Urinary bladder (tissue), 4 donors: ENCODE measurements at places on chromosomes 2 and 18. TPM values are rescaled to one million over a fixed set of nuclear protein-coding genes. Genes with fewer than 3 reads are reported as not detected.

DNA sequence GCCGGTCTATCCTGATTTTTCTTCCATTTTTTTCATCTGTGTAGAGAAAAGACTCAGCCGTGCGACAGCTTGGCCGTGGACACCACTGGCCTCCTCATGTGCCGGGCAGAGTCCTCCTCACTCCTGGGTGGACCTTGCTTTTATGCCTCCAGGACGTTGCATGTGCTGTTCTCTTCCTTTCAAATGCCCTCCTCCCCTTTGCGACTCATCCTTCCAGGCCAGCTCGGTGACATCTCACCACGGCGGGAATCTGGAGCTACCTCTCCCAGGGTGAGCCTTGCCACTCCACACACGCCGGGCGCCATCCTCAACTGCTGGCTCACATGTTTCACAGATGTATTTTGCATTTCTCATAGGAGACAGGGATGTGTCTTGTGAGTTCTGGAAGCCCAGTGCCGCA, 198.5 kb upstream of the HDAC4 start:
- no peak for DNase-seq

GRCh38 chr2:217753460-217754200, 249.2 kb downstream of the TNS1 start:
- DNase-seq, result no peak

- no peak for DNase-seq
Observed at GRCh38 chr2:56357655-56358295, 174.0 kb downstream of the CCDC85A start.

- DNase-seq, result no peak
Observed at GRCh38 chr2:225156853-225157451, 114.7 kb upstream of the DOCK10 start.

DNA sequence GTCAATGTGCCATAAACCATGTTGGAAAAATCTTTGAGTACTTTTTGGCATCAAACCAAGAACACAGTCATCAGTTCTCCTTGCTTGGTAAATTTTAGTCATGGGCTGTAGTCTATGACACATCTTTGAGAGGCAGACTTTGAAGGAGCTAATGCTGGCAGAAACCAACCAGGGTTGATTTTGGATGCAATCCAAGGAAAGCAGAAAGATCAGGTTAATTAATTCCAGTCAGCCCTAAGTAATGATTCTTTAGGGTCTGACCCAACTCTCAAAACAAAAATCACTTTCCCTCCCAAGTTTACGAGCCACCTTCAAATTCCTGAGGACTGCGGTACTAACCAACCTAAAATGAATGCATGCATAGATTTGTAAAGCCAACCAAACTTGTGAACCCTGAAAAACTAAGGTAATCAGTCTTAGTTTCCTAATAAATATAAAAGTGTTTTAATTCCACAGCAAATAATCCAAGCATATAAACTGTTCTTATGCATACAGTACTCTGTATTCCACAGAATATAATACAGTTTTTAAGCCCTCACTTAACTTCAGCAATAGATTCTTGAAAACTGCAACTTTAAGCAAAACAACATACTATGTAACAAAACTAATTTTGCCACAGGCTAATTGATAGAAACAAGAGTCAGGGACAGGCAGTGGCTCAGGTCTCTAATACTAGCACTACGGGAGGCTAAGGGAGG, 22.0 kb downstream of the AP1S3 start:
- peak; percentile 57 for DNase-seq

DNA sequence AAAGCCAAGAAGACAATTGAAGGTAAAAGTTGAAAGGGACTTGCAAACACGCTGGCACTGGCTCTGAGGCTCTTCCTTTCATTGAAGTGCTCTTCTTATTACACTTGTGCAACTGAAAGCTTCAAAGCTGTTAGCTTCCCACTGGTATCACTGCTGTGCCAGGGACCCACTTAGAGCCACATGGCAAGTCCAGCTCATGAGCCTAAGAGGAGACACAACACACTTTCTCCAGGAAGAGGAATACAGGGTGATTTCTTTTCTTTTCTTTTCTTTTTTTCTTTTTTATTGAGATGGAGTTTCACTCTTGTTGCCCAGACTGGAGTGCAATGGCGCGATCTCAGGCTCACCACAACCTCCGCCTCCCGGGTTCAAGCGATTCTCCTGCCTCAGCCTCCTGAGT, 218.2 kb downstream of the ATAD2B start:
- no peak for DNase-seq

The MTCL1 gene
- total RNA-seq, result 24.2 TPM

The RNF152 gene
- 44.4 TPM for total RNA-seq
